Pancreas (tissue), 10 donors: ENCODE measurements at places on chromosomes 1 and 21. TPM values are rescaled to one million over a fixed set of nuclear protein-coding genes. Genes with fewer than 3 reads are reported as not detected.

TXNIP gene
- polyA plus RNA-seq: 224 TPM

GBP7 gene
- not detected for polyA plus RNA-seq

THEM5 gene
- not detected for polyA plus RNA-seq

DNA sequence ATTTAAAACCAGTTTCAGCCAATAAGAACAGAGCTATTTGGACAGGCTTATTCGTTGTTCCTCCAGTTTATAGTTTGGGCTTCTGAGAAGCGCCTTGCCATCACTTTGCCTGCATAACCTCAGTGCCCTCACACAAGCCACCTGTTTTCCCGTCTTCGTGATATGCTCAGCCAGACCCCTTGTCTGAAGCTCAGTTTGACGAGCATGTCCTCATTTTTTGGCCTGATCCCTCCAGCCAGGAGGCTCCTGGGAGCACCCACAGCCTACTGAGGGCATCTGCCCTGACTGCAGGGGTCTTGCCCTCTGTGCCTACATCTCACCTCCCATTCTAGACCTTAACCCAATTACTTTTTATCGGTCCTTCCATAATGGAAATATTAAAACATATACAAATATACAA lies 95.3 kb downstream of the ADARB1 start:
- no peak for DNase-seq

GRCh38 chr21:14115646-14116045 lies 95.1 kb downstream of the LIPI start:
- no peak for DNase-seq

DNA sequence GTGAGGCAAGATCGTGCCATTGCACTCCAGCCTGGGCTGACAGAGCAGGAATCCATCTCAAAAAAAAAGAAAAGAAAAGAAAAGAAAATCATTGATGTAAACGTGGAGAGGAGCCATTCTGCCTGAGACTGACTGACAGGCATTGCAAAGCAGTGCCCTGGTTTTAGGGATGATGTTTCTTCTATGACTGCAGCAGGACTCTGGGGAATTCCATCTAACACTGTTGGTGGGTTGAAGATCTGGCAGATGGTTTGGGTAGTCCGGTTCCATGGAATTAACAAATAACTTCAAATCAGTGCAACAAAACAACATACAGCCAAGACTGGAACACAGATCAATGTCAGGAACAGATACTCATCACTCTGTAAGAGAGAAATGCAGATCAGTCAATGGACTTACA lies 17.8 kb upstream of the LAMC2 start:
- DNase-seq: no peak
